Left renal pelvis (tissue), 4 donors: ENCODE measurements at places on chromosomes 1 and 21.

GRCh38 chr1:110706621-110707020, 31.9 kb upstream of the KCNA3 start:
- no peak for DNase-seq

DNA sequence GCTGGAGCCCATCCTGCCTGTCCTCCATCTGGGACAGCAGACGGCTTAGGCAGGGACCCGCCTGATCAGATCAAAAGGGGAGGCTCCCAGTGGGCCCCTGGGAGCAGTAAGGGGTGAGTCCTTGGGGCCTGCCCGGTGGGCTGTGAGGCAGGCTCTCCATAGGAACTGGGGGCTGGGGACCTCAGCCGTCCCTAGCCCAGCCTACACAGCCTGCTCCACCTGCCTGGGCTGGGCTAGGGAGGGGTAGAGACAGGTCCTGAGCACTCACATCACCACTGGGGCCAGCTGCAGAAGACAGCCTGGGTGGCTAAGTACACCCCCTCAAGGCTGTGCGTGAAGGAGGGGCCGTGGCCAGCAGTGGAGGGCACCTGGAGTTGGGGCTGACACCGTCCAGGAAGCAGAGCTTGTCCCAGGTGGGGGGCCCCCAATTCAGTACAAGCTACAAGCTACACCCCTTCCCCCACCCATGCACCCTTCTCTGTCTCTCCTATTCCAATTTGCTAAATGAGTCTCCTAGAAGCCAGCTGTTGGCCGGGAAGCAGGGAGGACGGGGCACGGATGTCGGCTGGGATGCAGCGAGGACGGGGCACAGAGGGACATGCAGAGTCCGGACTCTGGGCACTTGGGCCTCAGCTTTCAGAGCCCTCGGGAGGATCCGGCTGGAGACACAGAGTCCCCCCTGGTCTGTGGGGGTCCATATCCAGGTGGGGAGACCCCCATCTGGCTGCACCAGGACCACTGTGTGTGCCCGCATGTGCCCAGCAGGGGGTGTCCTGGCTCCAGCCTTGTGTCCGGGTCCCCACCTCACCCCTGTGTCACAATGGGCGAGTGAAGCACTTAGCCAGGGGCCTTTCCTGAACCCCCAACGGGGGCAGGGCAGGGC, 1.7 kb downstream of the ISG15 start:
- no peak for DNase-seq

GRCh38 chr1:98001764-98002163, 80.9 kb upstream of the DPYD start:
- DNase-seq, result no peak

DNA sequence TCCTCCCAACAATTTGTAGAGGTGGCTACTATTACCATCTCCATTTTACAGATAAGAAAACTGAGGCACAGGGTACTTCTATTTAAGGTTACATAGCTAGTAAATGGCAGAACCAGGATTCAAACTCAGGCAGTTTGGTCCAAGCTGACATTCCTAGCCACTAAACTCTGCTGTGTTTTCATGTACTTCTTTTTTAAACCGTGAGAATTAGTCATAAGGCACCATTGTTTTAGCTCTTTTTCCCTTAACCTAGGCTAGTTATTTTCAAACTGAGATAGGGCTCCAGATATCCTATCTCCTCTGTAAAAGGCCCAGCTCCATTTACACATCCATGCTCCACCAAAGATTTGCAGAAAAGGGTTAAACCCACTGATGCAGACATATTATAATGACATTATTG, 92.9 kb downstream of the PTPN14 start:
- no peak for DNase-seq

- DNase-seq, result no peak
Measured at GRCh38 chr1:26574719-26575251, 45.2 kb downstream of the RPS6KA1 start.

DNA sequence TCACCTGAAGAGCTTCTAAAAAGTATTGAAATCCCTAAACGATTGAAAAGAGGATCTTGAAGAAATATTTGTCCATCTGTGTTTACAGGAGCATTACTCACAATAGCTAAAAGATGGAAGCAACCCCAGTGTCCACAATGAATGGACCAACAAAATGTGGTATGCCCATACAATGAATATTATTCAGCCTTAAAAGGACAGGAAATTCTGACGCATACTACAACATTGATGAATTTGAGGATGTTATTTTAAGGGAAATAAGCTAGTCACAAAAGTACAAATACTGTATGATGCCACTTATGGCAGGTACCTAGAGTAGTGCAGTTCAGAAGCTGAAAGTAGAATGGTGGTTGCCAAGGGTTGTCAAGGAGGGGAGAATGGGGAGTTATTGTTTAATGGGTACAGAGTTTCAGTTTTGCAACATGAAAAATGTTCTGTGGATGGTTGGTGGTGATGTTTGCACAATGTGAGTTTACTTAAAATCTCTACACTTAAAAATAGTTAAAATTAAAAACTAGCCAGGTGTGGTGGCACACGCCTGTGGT, 37.1 kb upstream of the GADD45A start:
- no peak for DNase-seq

DNA sequence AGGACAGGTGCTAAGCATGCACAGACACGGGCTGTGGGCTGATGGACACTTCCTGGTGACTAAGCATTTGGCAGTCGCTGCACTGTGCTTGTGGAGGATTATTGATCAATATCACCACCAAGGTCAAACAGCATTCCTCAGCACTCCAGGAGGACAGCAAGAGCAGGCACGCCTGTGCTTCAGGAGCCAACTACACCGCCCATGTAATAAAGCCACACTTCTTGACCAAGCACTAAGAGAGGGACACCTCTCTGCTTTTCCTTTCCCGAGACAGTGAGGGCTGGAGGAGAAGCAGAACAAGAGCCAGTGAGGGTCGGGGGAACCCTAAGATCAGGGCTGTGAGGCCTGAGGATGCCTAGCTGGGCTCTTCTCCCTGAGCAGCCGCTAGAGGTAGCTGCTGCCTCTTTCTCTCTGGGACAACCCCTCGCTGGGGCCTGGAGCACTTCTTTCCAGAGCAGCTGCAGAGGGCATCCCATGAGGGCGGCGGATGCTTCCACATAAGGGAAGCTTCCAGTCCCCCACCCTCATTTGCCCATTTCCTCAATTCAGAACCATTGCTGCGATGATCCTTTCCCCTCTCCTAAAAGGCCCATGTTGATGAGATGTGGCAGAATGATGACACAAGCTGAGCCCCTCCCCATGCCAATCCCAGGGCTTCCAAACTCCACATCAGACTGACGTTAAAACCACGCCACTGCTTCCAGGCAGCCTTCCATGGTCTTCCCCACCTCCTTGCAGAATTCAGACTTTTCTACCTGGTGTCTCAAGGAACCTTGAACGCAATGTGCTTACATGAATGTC, 19.1 kb downstream of the RAB7B start:
- no peak for DNase-seq

DNA sequence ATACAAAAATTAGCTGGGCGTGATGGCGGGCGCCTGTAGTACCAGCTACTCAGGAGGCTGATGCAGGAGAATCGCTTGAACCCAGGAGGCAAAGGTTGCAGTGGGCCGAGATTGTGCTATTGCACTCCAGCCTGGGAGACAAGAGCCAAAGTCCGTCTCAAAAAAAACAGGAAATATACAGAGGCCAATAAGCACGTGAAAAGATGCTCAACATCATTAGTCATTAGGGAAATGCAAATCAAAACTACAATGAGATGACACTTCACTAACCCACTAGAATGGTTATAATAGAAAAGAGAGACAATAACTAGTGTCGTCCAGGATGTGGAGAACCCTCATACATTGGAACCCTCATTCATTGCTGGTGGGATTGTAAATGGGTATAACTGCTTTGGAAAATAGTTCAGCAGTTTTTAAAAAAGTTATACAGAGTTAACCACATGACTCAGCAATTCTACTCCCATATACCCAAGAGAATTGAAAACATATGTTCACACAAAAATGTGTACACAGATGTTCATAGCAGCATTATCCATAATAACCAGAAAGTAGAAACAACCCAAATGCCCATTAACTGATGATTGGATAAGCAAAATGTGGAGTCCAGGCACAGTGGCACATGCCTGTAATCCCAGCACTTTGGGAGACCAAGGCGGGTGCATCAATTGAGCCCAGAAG, 6.4 kb upstream of the E2F2 start:
- no peak for DNase-seq

- no peak for DNase-seq
Measured at GRCh38 chr1:24254783-24255182, 64.4 kb upstream of the GRHL3 start.

GRCh38 chr1:81493102-81493869, 307.4 kb upstream of the ADGRL2 start:
- DNase-seq, result no peak

- no peak for DNase-seq
Measured at GRCh38 chr21:31943561-31943960, 70.7 kb downstream of the HUNK start.

GRCh38 chr21:45054927-45055612, 19.3 kb upstream of the ADARB1 start:
- no peak for DNase-seq

- DNase-seq, result no peak
Measured at GRCh38 chr1:12275370-12275769, 45.5 kb downstream of the VPS13D start.

DNA sequence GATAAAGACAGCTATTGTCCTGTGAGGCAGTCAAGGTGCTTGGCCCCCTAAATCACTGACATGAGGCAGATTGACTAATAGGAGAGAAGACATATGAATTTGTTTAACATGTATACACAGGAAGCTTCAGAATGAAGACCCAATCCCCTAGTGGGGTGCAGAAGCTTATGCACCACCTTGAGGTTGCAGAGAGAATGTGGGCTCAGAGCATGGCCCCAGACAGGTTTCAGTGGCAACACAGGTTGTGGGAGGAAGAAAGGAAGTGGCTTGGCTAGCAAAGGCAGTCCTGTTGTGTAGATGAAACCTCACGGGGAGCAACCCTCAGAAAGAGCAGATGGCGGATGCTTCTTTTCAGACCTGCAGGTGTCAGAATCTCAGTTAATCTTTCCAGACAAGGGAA, 37.0 kb upstream of the PARP1 start:
- no peak for DNase-seq

DNA sequence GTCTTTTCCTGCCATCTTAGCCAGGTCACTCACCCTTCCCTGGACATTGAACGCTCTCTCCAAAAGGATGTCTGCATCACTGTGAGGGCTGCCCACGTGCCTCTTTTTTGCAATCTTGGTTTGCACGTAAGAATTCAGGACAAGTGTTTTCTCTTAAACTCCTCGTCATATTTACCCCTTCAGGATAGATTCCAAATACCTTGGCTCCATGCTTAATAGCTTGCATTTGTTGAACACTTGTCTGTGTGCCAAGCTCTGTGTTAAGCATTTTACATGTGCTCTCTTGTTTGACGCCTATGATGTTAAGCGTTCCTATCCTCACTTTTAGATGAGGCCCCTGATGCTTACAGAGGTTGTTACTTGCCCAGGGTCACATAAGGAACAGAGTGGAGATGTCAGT, 29.8 kb downstream of the RCSD1 start:
- DNase-seq, result no peak

DNA sequence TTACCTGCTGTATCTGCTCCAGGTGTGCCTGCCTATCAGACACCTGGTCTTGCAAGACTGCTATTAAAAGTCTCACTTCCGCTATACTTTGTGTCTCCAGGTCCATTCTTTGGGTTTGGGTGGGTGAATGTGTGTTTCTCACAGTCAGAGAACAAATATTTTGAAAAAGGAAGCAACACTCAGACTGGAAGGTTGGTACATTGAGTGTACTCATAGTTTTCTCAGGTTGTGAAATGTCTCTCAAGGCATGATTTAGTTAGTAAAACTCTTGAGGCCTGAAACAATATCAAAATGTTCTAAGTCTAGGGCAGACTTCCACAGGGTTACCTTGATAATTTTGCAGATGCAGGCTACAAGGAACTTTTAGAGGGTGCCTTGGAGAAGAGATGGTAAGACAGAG, 429.9 kb upstream of the ZRANB2 start:
- no peak for DNase-seq

- DNase-seq, result no peak
Measured at GRCh38 chr1:29865051-29865450, 628.7 kb downstream of the PTPRU start.

- DNase-seq, result no peak
Measured at GRCh38 chr1:116983112-116983511, 18.4 kb upstream of the CD101 start.

- DNase-seq, result no peak
Measured at GRCh38 chr1:210347112-210347511, 18.4 kb downstream of the HHAT start.

- no peak for DNase-seq
Measured at GRCh38 chr1:17207046-17207445, 2.1 kb downstream of the PADI1 start.

GRCh38 chr21:40243685-40244084, 376.4 kb downstream of the PCP4 start:
- DNase-seq, result no peak
